ENCODE measurements at places on chromosomes 5 and 9. TPM values are rescaled to one million over a fixed set of nuclear protein-coding genes. Genes with fewer than 3 reads are reported as not detected.

Gene CBY3
- total RNA-seq: not detected

Gene PCDHGB7
- total RNA-seq: not detected

DNA sequence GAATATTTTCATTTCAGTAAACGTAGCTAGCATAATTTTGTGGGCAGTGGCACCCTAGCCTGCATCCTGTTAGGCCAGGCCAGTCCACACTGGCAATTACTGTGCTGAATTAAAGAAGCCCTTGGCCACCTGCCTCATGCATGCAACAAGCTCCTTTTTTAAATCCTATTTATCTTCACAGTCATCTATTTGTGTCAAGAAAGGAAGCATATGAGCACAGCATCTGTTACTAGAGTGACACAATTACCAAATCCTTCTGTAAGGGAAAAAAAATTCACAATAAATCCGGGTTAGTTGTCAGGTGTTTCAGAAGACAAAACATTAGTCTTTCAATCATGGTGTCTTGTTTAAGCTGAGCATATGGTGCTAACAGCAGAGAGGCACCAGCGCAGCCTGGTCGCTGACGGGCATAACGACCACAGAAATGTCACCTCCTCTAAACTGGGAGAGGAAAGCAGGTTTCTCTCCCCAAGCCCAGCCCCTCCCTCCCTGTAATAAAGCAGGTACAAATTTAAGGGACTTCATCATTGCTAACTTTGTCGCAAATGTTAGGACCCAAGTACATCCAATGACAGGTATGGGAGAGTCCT lies 520.6 kb downstream of the CTNND2 start:
- H3K36me3 ChIP-seq: no peaks in the 10 kb centered on the region
- no peak overlapping the region for H3K27ac ChIP-seq
- DNase-seq: no peak
- H3K4me1 ChIP-seq: peaks cover 16% of the 10 kb centered on the region

Gene SLCO6A1
- not detected for total RNA-seq

Gene ABHD17B
- 10.2 TPM for total RNA-seq

Gene FBXO4
- total RNA-seq: 19.1 TPM

Gene SPATA6L
- total RNA-seq: 1.4 TPM

Gene NXNL2
- total RNA-seq: not detected

DNA sequence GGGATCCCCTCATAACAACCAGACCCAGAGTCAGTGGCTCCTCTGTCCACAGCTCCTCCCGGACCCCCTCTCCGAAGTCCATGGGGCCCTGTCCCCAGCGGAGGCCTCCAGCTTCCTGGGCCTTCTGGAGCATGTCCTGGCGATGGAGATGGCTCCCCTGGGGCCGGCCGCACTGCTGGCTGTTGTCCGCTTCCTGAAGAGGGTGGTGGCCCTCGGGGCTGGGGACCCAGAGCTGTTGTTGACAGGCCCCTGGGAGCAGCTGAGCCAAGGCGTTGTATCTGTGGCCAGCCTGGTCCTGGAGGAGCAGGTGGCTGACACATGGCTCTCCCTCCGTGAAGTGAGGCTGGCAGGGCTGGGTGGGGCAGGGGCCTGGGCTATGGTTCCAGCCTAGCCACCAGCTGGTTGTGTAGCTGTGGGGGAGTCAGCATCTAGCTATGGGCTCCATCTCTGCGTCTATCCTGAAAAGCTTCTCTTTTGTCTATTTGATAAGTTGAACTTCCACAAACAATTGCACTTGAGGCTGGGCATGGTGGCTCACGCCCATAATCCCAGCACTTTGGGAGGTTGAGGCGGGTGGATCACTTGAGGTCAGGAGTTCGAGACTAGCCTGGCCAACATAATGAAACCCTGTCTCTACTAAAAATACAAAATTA lies 4.7 kb downstream of the ADGRD2 start:
- DNase-seq: no peak
- no peak overlapping the region for H3K27ac ChIP-seq
- H3K4me3 ChIP-seq: no peak overlapping the region
- H3K4me1 ChIP-seq: peaks cover 2% of the 10 kb centered on the region

Gene PRLR
- total RNA-seq: not detected

Gene ISL1
- total RNA-seq: not detected

Gene NDOR1
- total RNA-seq: 25.3 TPM

- no peaks in the 10 kb centered on the region for H3K36me3 ChIP-seq
- H3K27me3 ChIP-seq: peaks cover 2% of the 10 kb centered on the region
- no peaks in the 10 kb centered on the region for H3K4me1 ChIP-seq
- no peak overlapping the region for H3K4me3 ChIP-seq
These were observed 80.0 kb downstream of the SV2C start for GRCh38 chr5:76163111-76163628.

DNA sequence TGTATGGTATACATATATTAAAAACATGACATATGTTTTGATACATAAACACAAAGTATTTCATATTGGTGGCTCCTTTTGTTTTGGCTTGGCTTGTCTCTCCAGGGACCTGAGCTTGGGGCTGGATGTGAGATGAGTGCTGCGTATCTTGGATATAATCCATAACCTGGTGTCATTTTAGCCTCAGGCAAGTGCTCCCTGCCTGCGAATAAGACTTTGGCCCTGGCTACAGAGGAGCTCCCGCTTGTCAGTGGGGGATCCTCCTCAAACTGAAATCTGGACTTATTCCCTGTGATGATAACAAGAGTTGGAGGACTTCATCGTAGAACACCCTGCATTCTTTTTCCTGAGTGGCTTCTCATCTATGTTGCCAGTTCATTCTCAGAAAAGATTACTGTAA lies 341.7 kb upstream of the CLINT1 start:
- H3K27me3 ChIP-seq: no peaks in the 10 kb centered on the region
- H3K36me3 ChIP-seq: no peaks in the 10 kb centered on the region
- no peaks in the 10 kb centered on the region for H3K4me1 ChIP-seq

GRCh38 chr5:142823806-142824205 lies 53.6 kb downstream of the ARHGAP26 start:
- no peak overlapping the region for H3K4me3 ChIP-seq
- peak overlapping the region; percentile 2 for H3K27ac ChIP-seq
- H3K4me1 ChIP-seq: peaks cover 86% of the 10 kb centered on the region
- H3K27me3 ChIP-seq: no peaks in the 10 kb centered on the region

Gene SLC6A19
- not detected for total RNA-seq

Gene DMRT3
- not detected for total RNA-seq

Gene C5orf34
- total RNA-seq: 16.3 TPM

DNA sequence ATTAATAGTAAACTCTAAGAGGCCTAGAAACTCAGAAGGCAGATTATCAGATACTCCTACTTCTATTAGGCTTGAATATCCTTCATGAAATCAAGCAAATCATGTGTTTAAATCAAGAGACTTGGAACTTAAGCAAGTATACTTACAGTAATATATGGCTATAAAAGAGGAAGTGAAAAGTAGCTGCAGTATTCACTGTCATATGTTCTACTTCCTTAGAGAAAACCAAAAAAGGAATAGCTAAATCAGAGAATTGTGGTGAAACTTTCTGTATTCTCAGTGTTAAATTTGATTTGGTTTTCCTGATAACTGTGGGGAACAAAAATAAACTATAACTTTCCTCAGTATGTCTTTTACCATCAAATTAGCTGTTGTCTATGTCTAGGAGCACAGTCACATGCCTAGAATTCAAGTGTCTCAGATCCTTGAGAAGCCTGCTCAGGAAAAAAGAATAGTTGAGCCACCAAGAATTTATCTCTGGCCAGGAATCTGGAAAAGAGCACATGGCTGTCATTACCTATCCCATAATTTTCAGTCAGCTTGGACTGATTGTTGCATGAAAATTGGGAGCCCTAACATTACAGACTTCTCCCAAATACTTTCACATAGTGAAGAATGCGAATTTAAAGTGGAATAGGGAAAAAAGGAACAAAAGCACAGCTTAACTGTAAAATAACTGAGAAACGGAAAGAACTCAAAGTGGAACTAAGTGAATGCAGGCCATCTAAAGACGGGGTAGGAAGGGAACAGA lies 1.7 kb downstream of the FKBP15 start:
- peaks cover 43% of the 10 kb centered on the region for H3K4me1 ChIP-seq
- peak overlapping the region; percentile 95 for H3K4me3 ChIP-seq
- no peak for DNase-seq
- H3K27ac ChIP-seq: peak overlapping the region; percentile 46
- H3K27me3 ChIP-seq: no peaks in the 10 kb centered on the region
- peaks cover 4% of the 10 kb centered on the region for H3K36me3 ChIP-seq

GRCh38 chr5:148785223-148785622 lies 41.2 kb upstream of the ADRB2 start:
- peaks cover 37% of the 10 kb centered on the region for H3K27me3 ChIP-seq
- no peak for DNase-seq
- H3K4me3 ChIP-seq: no peak overlapping the region
- H3K36me3 ChIP-seq: no peaks in the 10 kb centered on the region

Gene CENPK
- total RNA-seq: 80.9 TPM

Gene GLIPR2
- 8.0 TPM for total RNA-seq

DNA sequence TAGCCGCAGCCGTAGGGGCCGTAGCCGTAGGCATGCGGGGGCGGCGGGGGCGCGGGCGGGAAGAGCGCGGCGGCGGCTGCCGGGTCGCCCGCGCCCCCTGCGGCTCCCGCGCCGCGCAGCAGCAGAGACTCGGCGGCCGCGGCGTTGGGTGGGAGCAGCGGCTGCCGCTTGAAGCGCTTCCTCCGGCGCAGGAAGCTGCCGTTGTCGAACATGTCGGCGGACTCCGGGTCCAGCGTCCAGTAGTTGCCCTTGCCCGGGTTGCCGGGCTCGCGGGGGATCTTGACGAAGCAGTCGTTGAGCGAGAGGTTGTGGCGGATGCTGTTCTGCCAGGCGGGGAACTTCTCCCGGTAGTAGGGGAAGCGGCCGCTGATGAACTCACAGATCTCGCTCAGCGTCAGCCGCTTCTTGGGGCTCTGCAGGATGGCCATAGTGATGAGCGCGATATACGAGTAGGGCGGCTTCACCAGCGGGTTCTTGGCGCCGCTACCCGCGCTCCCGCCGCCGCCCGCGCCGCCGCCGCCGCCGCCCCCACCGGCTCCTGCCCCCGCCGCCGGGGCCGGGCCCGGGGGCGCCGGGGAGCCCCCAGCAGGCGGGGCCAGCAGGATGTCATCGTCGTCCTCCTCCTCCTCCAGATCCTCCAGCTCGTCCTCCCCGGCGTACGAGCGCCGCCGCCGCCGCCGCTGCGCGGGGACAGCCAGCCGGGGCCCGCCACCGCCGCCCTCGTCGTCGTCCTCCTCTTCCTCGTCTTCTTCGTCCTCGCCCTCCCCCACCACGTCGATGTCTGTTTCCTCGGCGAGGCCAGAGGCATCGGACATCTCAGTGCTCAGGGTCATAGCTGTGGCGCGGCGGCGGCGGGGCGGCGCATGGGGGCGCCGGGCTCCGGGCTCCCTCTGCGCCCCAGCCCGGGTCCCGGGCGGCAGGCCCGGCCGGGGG lies 781 bp downstream of the FOXD1 start:
- H3K36me3 ChIP-seq: peaks cover 3% of the 10 kb centered on the region
- H3K4me3 ChIP-seq: peak overlapping the region; percentile 77
- peaks cover 2% of the 10 kb centered on the region for H3K4me1 ChIP-seq
- peaks cover 71% of the 10 kb centered on the region for H3K27me3 ChIP-seq

Gene CTNND2
- not detected for total RNA-seq

- H3K27me3 ChIP-seq: no peaks in the 10 kb centered on the region
- H3K4me3 ChIP-seq: no peak overlapping the region
- no peaks in the 10 kb centered on the region for H3K36me3 ChIP-seq
These were observed 50.3 kb downstream of the RXRA start for GRCh38 chr9:134376386-134377142.

GRCh38 chr5:24141046-24141445 lies 503.7 kb downstream of the CDH10 start:
- no peaks in the 10 kb centered on the region for H3K36me3 ChIP-seq
- no peaks in the 10 kb centered on the region for H3K4me1 ChIP-seq
- no peak overlapping the region for H3K27ac ChIP-seq
- DNase-seq: no peak

GRCh38 chr5:36373527-36374086 lies 71.9 kb upstream of the RANBP3L start:
- no peak for DNase-seq
- H3K4me3 ChIP-seq: no peak overlapping the region
- H3K4me1 ChIP-seq: no peaks in the 10 kb centered on the region
- peaks cover 2% of the 10 kb centered on the region for H3K27me3 ChIP-seq
- H3K27ac ChIP-seq: no peak overlapping the region
- H3K36me3 ChIP-seq: no peaks in the 10 kb centered on the region

- peaks cover 30% of the 10 kb centered on the region for H3K27me3 ChIP-seq
- H3K4me3 ChIP-seq: no peak overlapping the region
- peaks cover 17% of the 10 kb centered on the region for H3K4me1 ChIP-seq
- no peak for DNase-seq
- H3K27ac ChIP-seq: no peak overlapping the region
These were observed 55.9 kb upstream of the NKD2 start for GRCh38 chr5:952597-953271.

- H3K4me1 ChIP-seq: no peaks in the 10 kb centered on the region
- no peak overlapping the region for H3K4me3 ChIP-seq
- no peaks in the 10 kb centered on the region for H3K36me3 ChIP-seq
- no peak overlapping the region for H3K27ac ChIP-seq
- no peak for DNase-seq
These were observed 11.0 kb downstream of the RPP25L start for GRCh38 chr9:34600908-34601307.

Gene GPR151
- not detected for total RNA-seq

Gene ACTBL2
- not detected for total RNA-seq

DNA sequence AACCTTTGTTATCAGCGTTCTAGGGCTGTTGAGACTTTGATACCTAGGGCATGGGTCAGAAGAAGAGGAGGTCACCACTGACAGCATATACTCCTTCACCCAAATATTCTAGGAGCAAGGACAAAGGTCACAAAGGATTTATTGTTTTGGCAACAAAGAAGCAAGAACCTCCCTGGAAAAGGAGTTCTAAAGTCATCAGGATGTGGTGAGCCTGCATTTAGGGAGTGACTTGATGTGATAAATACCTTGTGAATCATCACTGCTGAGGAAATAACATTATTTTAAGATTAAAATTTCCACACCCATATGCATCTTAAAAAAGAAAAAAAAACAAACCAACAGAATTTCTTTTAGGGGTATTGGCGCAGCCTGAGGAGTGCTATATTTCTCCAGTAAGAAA lies 13.9 kb downstream of the IFNA1 start:
- no peaks in the 10 kb centered on the region for H3K4me1 ChIP-seq
- no peak for DNase-seq

Gene SHROOM1
- 0.64 TPM for total RNA-seq

DNA sequence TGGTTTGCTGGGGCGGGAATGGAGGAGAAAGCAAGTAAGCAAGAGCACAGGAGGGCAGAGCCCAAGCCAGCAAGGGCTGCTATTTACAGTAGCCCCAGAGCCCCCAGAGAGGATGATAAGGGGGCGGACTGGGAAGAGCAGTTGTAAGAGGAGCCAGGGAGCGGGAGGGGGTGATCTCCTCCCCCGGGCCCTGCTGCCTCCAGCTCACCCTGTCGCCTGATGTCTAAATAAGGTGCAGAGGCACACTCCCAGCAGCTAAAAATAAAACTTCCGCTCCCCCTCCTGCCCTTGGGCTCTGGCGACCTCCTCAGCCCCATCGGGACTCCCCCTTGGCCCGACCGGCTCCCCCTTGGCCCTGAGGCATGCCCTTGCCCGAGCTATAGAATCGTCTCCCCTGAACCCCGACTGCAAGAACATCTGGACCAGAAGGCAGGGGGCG lies 14.4 kb upstream of the CCDC69 start:
- no peak overlapping the region for H3K27ac ChIP-seq
- peaks cover 15% of the 10 kb centered on the region for H3K4me1 ChIP-seq

GRCh38 chr5:143887903-143888665 lies 76.1 kb downstream of the HMHB1 start:
- no peaks in the 10 kb centered on the region for H3K36me3 ChIP-seq
- no peaks in the 10 kb centered on the region for H3K27me3 ChIP-seq
- H3K4me3 ChIP-seq: no peak overlapping the region
- H3K4me1 ChIP-seq: no peaks in the 10 kb centered on the region
- no peak for DNase-seq
- no peak overlapping the region for H3K27ac ChIP-seq

GRCh38 chr5:40223884-40224402 lies 455.8 kb upstream of the PTGER4 start:
- peak; percentile 66 for DNase-seq
- H3K27me3 ChIP-seq: no peaks in the 10 kb centered on the region
- peaks cover 50% of the 10 kb centered on the region for H3K4me1 ChIP-seq
- no peaks in the 10 kb centered on the region for H3K36me3 ChIP-seq
- H3K27ac ChIP-seq: peak overlapping the region; percentile 92

Gene CD74
- 312 TPM for total RNA-seq

All from activated naive CD4-positive, alpha-beta T cell treated with anti-CD3 and anti-CD28 coated beads for 36 hours (primary cell).